ENCODE measurements at places on chromosomes 5 and 9. TPM values are rescaled to one million over a fixed set of nuclear protein-coding genes. Genes with fewer than 3 reads are reported as not detected.

The ENTPD2 gene
- 0.48 TPM for total RNA-seq

The SPATA31C1 gene
- total RNA-seq, result not detected

The GPRIN1 gene
- 2.0 TPM for total RNA-seq

The SMC2 gene
- 65.4 TPM for total RNA-seq

The SLC36A3 gene
- not detected for total RNA-seq

The ADAMTS13 gene
- total RNA-seq, result 4.7 TPM

The NR4A3 gene
- 53.1 TPM for total RNA-seq

The GDA gene
- total RNA-seq, result not detected

The NEUROG1 gene
- not detected for total RNA-seq

The IER5L gene
- 4.6 TPM for total RNA-seq

The PSD2 gene
- not detected for total RNA-seq

The CERCAM gene
- 2.7 TPM for total RNA-seq

The RRAGA gene
- total RNA-seq, result 41.6 TPM

The BNC2 gene
- total RNA-seq, result not detected

The POLR3G gene
- total RNA-seq, result 6.3 TPM

The PTTG1 gene
- 137 TPM for total RNA-seq

The PCDHGB4 gene
- not detected for total RNA-seq

The ACOT12 gene
- total RNA-seq, result not detected

The CCDC192 gene
- total RNA-seq, result not detected

The SURF1 gene
- total RNA-seq, result 33.4 TPM

The NCS1 gene
- 18.7 TPM for total RNA-seq

The SLCO6A1 gene
- not detected for total RNA-seq

The IL13 gene
- total RNA-seq, result 8.0 TPM

The CEL gene
- 3.6 TPM for total RNA-seq

The THBS4 gene
- 4.7 TPM for total RNA-seq
